ENCODE measurements at places on chromosomes 7 and 10.
A peak's percentile ranks its signal among the peaks of the same experiment; 100 is the strongest.

- no peak for DNase-seq
These were observed 146.6 kb downstream of the SH3PXD2A start for GRCh38 chr10:103708627-103709288.

- no peak for DNase-seq
These were observed 71.3 kb upstream of the DGKB start for GRCh38 chr7:14973712-14974428.

- no peak for DNase-seq
These were observed 11.7 kb downstream of the EPHB6 start for GRCh38 chr7:142866361-142867096.

- DNase-seq = no peak
These were observed 61.3 kb downstream of the MICU1 start for GRCh38 chr10:72564596-72564995.

- DNase-seq = no peak
These were observed 251.6 kb downstream of the DIP2C start for GRCh38 chr10:437698-438490.

DNA sequence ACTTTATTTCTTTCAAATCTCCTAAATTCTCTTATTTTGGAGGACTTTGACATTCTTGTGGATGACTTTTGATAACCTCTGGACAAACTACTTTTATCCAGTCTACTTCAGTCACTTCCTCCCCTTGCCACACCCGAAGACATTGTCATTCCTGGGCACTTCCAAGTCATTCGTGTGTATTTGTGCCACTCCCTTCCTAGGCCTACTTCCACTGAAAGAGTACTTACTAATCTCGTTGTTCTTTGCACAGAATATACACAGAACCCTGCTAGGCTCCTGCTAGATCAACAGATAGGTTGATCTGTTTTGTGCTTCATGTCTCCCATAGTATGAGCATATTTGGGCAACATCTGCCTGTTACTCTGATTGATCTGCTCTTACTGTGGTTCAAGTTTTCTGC, 355.4 kb downstream of the HGF start:
- no peak for DNase-seq

- DNase-seq = no peak
These were observed 2.3 kb downstream of the HOXA10 start for GRCh38 chr7:27171637-27172314.

GRCh38 chr7:5424749-5425506, 1.3 kb upstream of the TNRC18 start:
- DNase-seq = no peak

GRCh38 chr10:35335133-35336083, 901 bp upstream of the CCNY start:
- peak; percentile 7 for DNase-seq

DNA sequence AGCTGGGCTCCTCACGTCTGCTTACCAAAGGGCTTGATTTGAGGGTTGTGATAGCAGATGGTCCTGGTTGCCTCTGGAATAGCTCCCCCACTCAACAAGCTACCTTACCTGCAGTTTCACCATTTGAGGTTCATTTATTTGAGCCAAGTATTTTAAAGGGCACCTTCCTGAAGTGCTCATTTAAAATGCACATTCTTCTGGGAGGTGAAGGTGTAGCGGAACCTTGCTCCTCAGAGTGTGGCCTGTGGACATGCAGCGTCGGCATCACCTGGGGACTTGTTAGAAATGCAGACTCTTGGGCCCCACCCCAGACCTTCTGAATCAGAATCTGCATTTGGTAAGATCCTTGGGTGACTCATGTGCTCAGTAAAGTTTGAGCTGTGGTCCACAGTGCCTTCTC, 2.3 kb downstream of the CDH23 start:
- no peak for DNase-seq

GRCh38 chr7:31102151-31102972, 50.3 kb downstream of the ADCYAP1R1 start:
- no peak for DNase-seq

DNA sequence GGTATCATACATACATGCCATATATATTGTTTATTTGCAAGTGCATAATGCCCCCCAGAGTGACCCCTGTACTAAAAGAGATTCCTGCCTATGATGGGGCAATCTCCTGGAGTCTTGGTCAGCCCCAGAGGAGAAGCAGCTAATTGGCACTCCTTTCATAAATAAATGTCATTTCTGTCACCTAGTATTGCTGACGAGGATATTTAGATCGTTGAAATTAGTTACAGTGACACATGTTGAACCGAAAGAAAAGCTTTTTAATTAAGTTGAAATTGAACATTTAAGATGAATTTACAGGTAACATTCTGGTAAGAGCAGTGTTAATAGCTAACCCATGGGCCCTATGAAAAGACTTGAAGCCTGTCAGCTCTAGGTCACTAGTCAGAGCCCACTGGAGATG, 210.5 kb upstream of the LRGUK start:
- DNase-seq = no peak

- no peak for DNase-seq
These were observed 82.0 kb downstream of the ELFN1 start for GRCh38 chr7:1752111-1752510.

DNA sequence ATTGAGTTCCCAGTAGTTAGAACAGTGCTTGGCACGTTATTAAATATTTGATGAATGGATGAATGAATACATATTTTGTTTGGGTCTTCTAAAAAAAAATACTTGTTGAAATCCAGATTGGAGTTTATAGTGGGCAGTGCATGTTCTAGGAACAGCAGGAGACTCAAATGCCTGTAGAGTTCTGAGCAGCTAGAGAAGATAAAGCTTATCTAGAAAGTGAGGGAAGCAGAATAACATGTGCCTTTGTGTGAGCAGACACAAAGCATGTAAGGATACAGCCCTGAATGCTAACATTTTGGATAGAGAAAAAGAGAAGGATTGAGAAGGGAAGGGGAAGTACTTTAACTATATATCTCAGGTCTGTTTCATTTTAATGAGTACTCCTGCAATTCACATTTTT, 71.9 kb downstream of the SRI start:
- DNase-seq = no peak

DNA sequence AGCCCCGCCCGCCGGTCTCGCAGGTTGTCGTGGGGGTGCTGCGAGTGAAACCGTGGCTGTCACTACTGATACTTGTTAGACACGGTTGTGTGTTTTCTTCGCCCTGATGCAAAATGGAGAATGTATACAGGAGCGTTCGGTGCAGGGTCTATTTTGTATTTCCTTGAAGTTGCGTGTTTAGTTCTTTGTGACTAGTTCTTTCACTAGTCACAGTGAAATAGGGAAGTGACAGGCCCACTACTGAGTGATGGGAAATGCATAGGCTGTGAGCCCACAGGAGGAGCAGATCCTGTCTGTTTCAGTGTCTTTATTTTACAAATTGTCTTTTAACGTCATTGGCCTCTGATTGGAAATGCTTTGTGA, 675 bp downstream of the ABRAXAS2 start:
- no peak for DNase-seq

DNA sequence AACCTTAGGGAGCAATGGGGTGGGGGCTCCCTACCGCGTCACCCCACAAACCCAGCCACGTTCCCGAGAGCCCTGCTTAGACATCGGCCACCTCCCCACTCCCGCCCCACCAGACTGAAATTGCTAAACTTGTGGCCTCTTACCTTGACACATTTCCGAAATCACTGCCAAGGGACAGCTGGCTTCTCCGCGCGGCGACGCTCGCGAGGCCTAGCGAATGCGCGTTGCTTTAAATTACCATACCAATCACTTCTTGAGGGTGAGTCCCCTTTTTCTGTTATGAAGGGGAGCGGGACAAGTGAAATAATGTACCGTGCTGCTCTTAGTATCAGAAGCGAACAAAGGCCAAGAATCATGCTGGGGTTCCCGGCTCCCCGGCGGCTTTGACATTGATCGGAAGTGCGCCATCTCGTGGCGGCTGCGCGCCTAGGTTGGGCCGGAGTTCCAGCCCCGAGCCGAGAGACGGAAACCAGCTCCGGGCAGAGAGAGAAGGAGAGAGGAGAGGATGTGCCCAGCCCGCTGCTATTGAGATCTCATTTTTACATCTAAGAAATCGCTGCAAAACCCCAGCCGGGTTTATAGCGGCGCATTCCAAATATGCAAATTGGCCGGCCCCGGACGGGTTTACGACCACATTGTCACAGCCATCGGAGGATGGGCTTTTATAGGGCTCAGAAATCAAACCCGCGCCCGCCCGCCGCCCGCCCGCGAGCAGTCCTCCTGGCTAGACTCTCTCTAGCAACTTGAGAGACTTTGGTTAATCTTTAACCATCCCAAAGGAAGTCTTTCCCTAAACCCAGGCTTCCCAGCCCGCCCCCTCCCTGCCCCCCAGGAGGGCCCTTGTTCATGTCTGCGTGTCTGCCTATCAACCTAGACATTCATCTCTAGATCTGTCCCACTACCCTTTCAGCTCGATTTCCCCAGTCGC, 5.3 kb downstream of the HOXA11 start:
- DNase-seq = peak; percentile 58

DNA sequence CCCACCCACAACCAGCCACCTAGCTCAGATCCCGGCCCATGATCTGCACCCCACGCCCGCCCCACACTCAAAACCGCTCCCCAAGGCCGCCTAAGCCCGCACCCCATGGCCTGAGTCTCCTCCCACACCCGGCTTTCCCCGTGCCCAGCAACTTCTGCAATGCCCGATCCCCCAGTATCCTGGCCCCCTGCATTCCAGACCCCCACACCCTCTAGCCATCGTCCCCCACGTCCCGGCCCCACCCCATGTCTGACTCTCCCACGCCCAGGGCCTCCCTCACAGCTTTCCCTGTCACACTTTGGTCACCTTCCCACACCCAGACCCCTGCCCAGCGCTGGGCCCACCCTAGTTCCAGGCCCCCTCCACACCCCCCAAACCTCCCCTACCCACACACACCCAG, 20.1 kb upstream of the FXYD4 start:
- DNase-seq = no peak

GRCh38 chr7:105794741-105795729, 81.4 kb downstream of the ATXN7L1 start:
- no peak for DNase-seq

- DNase-seq = no peak
These were observed 28.2 kb upstream of the TLL2 start for GRCh38 chr10:96541921-96542320.

DNA sequence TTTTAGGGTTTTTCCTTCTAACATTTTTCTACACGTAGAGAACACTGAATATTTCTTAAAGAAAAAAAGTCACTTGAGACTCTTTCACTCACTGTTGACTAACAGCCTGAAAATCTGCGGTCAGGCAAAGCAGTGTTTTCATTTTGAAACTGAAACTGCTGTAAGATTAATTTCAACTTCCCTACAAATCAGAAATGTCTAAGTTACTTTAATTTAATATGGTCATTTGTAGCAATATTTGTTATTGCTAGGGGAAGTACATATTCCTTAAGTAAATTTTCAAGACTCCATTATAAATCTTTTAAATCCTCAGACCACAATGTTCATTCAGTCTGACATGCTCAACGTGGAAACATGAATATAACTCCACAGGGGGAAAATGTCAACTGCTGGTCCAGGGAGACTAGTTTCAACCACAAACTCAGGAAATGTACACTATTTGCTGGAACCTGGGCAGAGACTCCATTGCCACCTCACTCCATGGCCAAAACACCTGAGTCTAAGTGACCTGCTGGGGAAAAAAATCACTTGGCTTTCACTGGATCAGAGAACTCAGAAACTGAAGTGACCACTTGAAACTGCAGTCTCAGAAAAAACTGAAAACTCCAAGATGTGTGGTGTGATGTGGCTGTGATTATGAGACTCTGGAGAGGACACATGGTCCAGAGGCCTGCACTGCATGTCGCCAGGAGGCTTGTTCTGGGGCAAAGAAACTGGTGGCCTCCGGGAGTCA, 161.2 kb downstream of the TAX1BP1 start:
- DNase-seq = no peak
